ENCODE measurements at places on chromosomes 1 and 21. TPM values are rescaled to one million over a fixed set of nuclear protein-coding genes. Genes with fewer than 3 reads are reported as not detected.

GRCh38 chr1:2927393-2928360, 93.6 kb upstream of the ACTRT2 start:
- no peaks in the 10 kb centered on the region for H3K27me3 ChIP-seq
- no peak overlapping the region for H3K4me3 ChIP-seq
- no peak overlapping the region for H3K27ac ChIP-seq
- H3K4me1 ChIP-seq: no peaks in the 10 kb centered on the region
- DNase-seq: no peak

- H3K36me3 ChIP-seq: no peaks in the 10 kb centered on the region
- H3K27me3 ChIP-seq: no peaks in the 10 kb centered on the region
- H3K4me3 ChIP-seq: no peak overlapping the region
- DNase-seq: no peak
- H3K27ac ChIP-seq: no peak overlapping the region
These were observed 9.0 kb downstream of the CLDN19 start for GRCh38 chr1:42730988-42731387.

- H3K4me1 ChIP-seq: peaks cover 10% of the 10 kb centered on the region
- H3K27ac ChIP-seq: no peak overlapping the region
- DNase-seq: no peak
- no peaks in the 10 kb centered on the region for H3K36me3 ChIP-seq
- H3K4me3 ChIP-seq: no peak overlapping the region
These were observed 100.1 kb upstream of the SLC2A1 start for GRCh38 chr1:43058545-43059360.

IL20 gene
- total RNA-seq: not detected

DNA sequence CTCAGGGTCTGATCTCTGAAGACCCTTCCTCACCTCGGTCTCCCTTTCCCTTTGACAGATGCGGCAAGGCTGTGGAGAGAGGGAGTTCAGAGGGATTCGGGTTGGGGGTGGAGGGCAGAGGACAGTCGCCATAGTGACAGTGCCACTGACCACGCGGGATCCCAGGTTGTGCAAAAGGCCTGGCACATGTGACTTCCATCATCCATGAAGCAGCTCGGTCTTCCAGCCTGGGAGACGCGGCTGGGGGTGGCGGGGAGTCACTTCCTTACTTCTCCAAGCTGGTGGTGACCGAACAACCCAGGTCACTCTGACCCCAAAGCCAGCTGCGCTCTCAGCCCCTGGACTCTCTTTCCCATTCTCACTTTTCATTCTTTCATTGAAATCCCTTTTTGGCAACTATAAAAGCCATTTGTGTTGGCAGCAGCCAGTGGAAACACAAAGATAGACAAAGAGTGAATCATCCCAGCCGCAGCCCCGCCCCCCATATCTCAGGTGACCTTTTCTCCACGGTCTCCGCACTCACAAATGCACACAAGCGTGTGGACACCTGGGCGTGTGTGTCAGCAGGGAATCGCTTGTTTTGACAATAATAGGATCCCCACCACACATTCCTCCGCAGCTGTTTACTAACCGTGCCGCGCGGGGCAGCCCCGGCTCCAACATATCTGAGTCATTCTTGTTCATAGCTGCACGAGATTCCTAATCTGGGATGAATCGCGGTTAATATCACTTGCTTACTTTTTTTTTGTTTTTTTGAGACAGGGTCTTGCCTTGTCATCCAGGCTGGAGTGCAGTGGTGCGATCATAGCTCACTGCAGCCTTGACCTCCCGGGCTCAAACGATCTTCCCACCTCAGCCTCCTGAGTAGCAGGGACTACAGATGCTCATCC, 68.3 kb downstream of the DHRS3 start:
- no peak for DNase-seq
- H3K27me3 ChIP-seq: no peaks in the 10 kb centered on the region
- no peaks in the 10 kb centered on the region for H3K36me3 ChIP-seq
- peaks cover 18% of the 10 kb centered on the region for H3K4me1 ChIP-seq

DNA sequence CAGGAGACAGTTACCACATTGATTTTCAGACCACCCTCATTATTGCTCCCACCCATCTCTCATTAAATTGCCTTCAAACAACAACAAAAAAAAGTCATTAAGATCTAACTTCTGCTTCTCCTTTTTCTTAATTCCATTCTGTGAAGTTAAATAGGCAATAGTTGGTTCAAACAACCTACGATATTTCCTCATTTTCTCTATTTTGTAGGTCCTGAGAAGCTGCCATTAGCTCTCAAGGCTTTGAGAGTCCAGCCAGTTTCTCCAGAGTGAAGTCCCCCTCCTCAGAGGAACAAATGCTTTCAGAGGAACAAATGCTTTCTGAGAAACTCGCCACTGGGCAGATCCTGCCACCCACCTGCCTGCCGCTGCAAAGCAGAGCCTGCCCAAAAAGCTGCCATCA, 125.6 kb downstream of the ETS2 start:
- H3K4me1 ChIP-seq: peaks cover under 1% of the 10 kb centered on the region
- H3K4me3 ChIP-seq: no peak overlapping the region
- H3K27ac ChIP-seq: peak overlapping the region; percentile 66
- DNase-seq: no peak
- H3K27me3 ChIP-seq: no peaks in the 10 kb centered on the region

DNA sequence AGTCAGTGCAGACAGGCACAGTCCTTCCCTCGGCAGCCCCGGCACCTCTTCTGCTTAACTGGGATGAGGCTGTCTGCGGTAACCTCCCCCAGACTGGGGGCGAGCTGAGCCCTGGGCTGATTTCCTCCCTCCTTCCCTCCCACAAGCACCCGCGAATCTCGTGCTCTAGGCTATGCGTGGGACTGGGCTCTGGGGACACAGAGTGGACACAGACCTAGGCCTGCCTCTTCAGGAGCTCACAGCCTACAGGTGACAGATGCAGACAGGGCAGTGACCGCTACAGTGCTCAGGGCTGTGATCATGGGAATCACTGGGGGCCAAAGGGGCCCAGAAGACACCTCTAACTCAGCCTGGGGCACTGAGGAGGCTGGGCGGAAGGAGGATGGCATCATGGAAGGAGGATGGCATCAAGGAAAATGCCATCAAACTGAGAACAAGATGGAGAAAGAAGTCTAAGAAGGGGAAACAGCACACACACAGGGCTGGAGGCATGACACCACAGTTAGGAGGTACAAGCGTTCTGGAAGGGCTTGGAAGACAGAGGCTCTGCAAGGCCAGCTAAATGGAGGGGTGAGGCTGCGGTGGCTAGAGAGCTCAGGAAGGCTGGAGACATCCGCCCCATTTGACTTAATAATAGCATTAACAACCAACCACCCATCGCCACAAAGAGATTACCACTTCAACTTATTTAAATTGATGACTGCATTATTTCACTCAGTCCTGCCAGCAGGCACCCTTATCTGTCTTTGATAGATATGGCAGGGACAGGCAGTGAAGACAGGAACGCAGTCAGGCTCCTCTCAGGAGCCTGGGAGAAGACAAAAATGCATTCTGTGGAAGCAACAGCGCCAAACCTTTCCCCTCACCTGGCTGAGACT, 4.2 kb downstream of the TTC39A start:
- H3K4me1 ChIP-seq: peaks cover 14% of the 10 kb centered on the region
- H3K27ac ChIP-seq: no peak overlapping the region
- H3K4me3 ChIP-seq: no peak overlapping the region
- peaks cover 6% of the 10 kb centered on the region for H3K27me3 ChIP-seq
- H3K36me3 ChIP-seq: no peaks in the 10 kb centered on the region

GRCh38 chr1:45924736-45925135, 121.3 kb downstream of the MAST2 start:
- H3K4me3 ChIP-seq: no peak overlapping the region
- no peak for DNase-seq
- H3K4me1 ChIP-seq: no peaks in the 10 kb centered on the region

CFHR1 gene
- total RNA-seq: 8.5 TPM

ELOVL1 gene
- 52.6 TPM for total RNA-seq

GJA9 gene
- not detected for total RNA-seq

DNA sequence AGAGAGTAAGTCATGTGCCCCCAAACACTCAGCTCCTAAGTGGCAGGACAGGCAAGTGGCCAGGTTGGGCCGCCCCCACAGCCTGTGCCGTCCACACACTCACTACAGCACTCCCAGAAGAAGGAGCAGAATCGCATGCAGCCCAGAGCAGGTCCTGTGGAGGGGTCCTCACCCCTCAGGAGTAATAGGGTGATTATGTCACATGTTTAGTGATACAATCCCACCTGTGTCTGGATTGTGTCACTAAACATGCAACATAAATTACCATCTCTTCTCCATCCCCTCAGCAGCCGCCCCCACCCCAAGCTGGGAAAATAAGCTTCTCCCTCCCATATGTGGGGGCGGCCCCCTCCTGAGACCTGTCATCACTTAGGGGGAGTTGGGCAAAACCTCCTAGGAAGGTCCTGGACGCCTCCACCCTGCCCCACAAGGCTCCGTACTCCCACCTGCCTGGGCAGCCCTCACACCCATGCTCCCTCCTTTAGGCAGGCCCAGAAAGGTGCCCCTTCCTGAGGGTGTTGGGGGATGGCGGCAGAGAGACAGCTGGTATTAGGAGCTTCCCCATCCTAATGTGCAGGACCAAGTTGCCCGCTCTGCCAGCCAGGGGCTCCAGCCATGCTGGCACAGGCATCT, 56.9 kb downstream of the STUM start:
- H3K4me1 ChIP-seq: peaks cover 9% of the 10 kb centered on the region
- H3K36me3 ChIP-seq: no peaks in the 10 kb centered on the region
- H3K27ac ChIP-seq: no peak overlapping the region
- H3K4me3 ChIP-seq: no peak overlapping the region
- DNase-seq: peak; percentile 51

GRCh38 chr1:206430031-206430983, 40.0 kb upstream of the IKBKE start:
- peaks cover 18% of the 10 kb centered on the region for H3K4me1 ChIP-seq
- DNase-seq: no peak
- peak overlapping the region; percentile 42 for H3K27ac ChIP-seq
- H3K27me3 ChIP-seq: no peaks in the 10 kb centered on the region
- peaks cover 28% of the 10 kb centered on the region for H3K36me3 ChIP-seq

DNA sequence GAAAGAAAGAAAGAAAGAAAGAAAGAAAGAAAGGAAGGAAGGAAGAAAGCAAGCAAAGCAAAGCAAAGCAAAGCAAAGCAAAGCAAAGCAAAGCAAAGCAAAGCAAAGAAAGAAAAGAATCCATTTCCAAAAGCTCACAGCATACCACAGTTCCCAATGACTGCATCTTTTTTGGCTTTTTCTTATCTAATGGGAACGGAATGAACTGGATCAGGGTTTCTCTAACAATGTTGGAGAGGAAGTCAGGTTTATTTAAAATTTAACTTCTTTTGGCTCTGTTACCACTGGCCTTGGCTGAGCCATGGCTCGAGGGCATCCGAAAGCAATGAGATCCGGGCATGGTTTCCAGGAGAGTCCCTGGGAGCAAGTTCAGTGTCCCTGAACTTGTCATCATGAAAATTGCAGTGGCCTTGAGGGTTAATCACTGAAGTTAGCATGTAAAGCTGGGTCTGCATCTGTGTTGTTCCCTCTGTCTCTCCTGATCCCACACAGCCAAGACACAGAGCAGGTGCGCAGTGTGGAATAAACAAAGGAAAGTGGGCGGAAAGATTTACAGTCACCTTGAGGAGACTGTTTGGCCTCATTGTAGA, 34.6 kb upstream of the CTPS1 start:
- no peaks in the 10 kb centered on the region for H3K4me1 ChIP-seq
- no peak overlapping the region for H3K4me3 ChIP-seq

- peak overlapping the region; percentile 62 for H3K4me3 ChIP-seq
- peaks cover 35% of the 10 kb centered on the region for H3K4me1 ChIP-seq
- no peaks in the 10 kb centered on the region for H3K36me3 ChIP-seq
- peak; percentile 94 for DNase-seq
These were observed 13.8 kb upstream of the BOLA1 start for GRCh38 chr1:149885339-149886120.

GRCh38 chr1:61626816-61627215, 98.1 kb downstream of the TM2D1 start:
- H3K27me3 ChIP-seq: no peaks in the 10 kb centered on the region
- no peak for DNase-seq
- H3K4me1 ChIP-seq: no peaks in the 10 kb centered on the region
- peak overlapping the region; percentile 22 for H3K27ac ChIP-seq
- H3K4me3 ChIP-seq: no peak overlapping the region
- no peaks in the 10 kb centered on the region for H3K36me3 ChIP-seq

GRCh38 chr21:15839601-15840000, 109.8 kb downstream of the USP25 start:
- peaks cover 32% of the 10 kb centered on the region for H3K36me3 ChIP-seq
- no peak overlapping the region for H3K4me3 ChIP-seq
- no peak for DNase-seq
- H3K27ac ChIP-seq: no peak overlapping the region

DNA sequence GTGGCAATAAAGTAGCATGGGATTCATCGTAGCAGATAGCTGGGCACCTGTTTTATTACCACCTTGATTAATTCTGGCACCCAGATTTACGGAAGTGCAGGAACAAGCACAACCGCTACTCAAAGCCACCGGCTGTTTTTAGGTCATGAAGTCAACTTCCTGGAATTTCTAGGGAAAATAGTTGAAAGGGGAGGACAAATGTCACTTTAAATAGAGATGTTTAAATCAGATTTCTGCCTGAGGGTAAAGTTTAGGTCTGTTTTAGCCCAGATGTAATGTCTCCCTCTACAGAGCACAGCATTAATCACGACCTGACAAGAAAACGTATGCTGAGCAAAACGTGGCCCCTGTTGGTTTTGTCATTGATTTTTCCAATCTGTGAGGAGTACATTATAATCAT, 8.0 kb downstream of the ADGRL2 start:
- H3K4me3 ChIP-seq: peak overlapping the region; percentile 17
- DNase-seq: no peak
- peaks cover 7% of the 10 kb centered on the region for H3K27me3 ChIP-seq
- peak overlapping the region; percentile 27 for H3K27ac ChIP-seq
- H3K4me1 ChIP-seq: no peaks in the 10 kb centered on the region
- H3K36me3 ChIP-seq: no peaks in the 10 kb centered on the region

DNAI4 gene
- 2.3 TPM for total RNA-seq

DNA sequence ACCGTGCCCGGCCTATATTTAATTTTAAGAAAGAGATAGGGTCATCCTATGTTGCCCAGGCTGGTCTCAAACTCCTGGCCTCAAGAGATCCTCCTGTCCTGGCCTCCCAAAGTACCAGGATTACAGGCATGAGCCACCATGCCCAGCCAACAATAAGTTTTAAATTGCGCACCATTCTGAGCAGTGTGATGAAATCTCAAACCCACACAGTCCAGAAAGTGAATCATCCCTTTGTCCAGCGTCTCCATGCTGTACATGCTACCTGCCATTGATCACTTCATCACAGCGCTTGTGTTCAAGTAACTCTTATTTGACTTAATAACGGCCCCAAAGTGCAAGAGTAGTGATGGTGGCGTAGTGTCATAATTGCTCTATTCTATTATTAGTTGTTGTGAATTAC, 75.4 kb downstream of the APP start:
- H3K36me3 ChIP-seq: no peaks in the 10 kb centered on the region
- no peak overlapping the region for H3K27ac ChIP-seq
- H3K27me3 ChIP-seq: no peaks in the 10 kb centered on the region

DNA sequence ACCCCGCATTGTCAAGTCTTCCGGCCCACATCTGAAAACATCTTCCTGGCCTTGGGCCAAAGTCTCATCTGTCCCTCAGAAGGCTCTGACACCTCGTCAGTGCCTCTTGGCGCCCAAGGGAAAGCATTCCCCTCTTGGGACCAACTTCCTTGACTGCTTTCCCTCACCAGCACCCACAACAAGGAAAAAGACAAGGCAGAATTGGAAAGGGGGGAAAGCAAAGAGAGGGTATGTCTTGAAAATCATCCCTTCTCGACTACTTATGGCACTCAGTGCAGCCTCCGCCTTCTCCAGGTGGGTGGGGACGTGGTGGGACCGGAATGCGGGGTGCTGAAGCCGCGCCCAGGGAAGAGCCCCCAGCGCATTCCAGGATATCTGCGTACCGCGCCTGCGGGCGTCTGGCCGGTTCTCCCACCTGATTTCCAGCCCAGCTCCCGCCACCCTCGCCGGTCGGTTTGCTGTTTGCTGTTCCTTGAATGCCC, 554 bp upstream of the SLC39A1 start:
- H3K36me3 ChIP-seq: peaks cover 17% of the 10 kb centered on the region
- peak overlapping the region; percentile 94 for H3K27ac ChIP-seq
